ENCODE measurements at places on chromosomes 3 and 15.

GRCh38 chr15:76177491-76178040, 117.8 kb downstream of the TMEM266 start:
- no peak for DNase-seq

DNA sequence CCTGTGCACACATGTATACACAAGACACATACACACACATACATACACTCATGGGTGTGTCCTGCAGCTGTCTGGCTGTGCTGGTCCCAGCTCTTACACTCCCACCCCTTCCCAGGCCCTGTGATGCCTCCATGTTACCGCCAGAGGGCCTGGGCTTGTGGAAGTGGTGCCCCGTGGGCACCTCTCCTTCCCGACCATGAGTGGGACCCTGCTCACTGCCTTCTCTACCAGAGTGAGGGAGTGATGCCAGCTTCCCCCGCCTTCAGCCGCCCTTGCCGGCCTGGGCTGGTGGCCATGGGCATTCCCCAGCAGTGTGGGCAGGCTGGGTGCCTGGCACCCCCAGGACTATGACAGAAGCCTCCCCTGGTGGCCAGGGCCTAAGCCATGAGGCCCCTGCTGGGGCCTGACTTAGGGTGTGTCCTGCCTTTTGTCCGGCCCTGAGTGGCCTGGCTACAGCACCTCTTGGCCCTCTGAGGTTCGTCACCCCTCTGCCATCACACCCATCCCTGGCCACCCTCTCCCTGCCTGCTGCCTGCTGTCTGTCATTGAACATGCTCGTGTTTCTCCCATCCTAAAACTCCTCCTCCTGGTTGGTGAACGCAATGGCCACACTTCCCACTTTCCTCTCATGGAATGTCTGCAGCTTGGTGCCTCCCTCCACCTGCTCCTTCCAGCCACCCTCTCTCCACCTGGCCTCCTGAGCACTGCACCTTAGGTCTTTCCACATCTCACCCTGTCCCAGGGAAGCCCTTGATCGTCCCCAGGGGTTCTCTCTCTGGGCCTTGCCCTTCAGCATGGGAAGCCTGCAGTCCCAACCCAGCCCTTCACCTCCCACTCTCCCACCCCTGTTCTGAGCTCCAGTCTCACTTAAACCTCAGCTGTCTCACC, 14.6 kb downstream of the HDAC11 start:
- DNase-seq, result peak; percentile 58

DNA sequence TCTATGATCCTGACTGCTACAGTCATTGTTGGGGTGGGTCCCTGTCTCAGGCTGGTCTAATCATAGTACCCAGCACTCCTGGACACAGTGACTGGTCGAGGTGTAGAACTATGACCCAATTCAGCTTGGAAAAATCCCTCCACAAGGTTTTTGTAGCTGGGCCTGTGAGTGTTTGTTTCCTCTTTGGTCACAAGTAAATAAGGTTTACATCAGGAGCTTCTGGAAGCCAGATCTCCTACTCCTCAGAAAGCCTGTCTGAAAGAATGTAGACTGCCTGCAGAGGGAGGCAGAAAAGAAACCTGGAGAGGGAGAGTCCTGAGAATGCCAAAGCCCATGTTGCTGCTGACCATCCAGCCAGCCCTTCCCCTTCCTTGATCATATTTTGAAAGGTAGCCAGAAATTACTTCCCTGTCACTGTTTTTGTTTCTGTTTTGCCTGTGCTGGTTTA, 123.2 kb downstream of the RAP2B start:
- DNase-seq, result no peak

DNA sequence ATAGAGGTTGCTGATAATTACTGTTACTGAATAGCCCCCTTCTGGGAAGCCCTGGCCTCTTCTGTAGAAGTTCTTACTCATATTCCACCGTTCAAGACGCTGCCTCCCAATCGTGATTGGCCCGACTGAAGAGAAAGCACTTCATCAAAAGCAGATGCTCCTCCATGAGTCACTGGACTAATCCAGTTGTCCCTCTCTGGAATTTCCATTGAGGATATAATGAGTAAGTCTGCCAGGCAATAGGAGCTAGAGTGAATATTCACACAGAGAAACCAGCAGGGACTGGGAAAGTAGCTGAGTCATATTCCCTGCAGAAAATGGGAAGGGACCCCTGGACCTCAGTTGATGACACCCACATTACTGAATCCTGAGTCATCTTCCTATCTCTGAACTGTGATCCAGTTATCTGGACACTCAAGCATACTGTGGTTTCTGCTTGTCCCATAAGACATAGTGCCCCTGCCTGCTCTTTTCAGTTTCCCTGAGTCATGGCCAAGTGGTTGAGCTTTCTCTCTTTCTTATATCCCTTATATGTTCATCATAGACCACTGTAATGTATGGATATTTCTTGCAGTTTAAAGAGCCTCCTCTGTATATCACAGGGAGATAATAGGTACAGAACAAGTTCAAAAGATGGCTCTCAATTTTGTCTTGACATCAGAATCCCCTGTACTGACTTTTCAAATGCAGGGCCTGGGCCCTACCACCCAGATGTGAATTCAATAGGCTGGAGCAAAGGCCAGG, 151.2 kb upstream of the CDIN1 start:
- peak; percentile 92 for DNase-seq

DNA sequence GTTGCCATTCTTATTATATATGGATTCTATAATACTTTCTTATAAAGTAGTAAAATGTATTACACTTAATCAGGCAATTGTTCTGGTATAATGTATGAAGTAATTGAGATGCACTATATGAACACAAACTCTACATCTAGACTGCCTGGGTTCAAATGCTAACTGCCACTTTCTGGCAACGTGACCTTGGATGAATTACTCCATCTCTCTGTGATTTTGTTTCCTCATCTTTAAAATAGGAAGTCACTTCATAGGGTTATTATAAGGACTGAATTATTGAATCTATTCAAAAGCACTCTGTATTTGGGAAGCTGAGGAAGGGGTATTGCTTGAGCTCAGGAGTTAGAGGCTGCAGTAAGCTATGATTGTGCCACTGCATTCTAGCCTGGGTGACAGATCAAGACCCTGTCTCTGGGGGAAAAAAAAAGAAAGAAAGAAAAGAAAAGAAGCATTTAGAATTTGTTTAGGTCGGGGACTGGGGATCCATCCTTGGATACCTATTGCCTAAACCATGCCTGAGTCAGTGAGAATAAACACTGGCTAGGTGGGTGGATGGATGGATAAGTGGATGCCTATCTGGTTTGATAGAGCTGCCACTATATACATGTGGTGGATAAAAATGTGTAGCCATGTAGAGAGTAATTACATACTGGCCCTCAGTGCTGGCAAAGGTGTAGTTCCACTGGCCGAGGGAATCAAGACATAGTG, 2.5 kb downstream of the TM4SF1 start:
- DNase-seq, result no peak

DNA sequence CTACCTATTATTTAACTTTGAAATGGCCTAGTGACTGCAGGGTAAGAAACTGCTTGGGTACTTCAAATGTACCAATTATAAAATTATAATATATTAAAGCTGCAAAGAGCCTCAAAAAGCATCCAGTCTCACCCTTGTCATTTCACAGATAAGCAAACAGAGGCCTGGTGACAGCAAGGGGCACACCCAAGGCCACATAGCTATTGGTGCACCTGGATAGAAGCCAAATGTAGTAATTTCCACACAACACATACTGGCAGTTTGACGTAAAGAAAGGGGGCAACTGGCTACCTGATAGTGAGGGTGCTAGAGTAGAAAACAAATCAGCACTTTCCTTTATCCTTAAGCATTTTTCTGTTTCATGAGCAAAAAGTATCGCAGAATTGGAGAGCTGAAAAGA, 51.1 kb downstream of the IFT57 start:
- no peak for DNase-seq
